ENCODE measurements at places on chromosomes 1 and 21. TPM values are rescaled to one million over a fixed set of nuclear protein-coding genes. Genes with fewer than 3 reads are reported as not detected.

- DNase-seq, result no peak
These were observed 1.6 kb downstream of the OR2AK2 start for GRCh38 chr1:247966532-247967204.

DNA sequence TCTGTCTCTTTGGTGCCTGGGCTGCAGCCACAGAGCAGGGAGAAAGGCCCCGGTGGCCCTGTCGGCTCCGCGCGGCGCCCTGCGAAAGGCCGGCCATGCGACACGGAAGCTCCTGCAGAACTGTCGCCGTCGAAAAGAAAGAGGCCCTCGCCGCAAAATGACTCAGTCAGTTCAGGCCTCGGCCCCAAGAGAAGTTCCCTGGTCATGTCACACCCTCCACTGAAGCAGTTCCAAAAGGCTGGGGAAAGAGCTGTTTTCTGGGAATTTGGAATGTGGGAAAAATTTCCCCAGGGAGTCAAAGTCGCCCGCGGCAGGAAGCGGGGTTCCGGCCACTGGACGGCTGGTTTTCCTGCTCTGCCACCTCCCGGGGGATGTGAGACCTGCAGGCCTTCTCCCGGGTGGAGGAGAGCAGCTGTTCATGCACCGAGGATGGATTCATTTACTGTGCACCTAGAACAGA lies 115.8 kb upstream of the ZNF678 start:
- DNase-seq, result no peak

- no peak for DNase-seq
These were observed 52.2 kb downstream of the PIK3R3 start for GRCh38 chr1:46080257-46080656.

DNA sequence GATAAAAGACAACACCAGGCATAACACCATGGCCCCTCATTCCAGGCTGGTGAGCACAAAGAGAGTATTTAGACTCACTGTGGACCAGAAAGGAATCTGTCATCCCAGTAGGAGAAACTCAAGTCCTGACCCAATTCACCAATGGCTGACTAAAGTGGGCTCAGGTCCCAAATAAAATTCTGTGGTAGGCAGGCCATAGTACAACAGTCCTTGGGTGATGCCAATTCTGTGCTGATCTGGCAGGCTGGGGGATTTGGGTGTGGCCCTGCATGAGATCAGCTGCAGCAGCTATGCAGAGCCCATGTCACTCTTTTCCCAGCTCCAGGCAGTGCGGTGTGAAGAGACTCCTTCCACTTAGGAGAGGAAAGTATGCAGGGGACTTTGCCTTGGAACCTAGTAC lies 245.1 kb downstream of the LBR start:
- no peak for DNase-seq

DNA sequence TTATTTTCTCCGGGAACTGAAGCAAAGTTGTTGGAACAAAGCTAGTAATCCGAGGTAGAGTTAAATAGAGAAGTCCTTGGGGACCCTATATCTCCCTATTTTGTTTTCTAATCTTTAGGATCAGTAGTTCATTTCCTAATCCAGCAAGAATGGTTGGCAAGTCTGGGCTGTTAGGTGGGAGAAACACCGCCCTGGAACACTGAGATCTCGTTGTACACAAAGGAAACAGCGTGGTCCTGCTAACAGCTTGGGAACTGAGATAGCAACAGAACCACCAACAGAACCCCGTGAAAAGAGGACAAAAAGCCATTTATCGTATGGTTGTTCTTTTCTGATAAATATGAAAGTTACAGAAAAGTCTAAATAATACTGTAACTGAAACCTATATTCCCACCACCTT lies 121.9 kb upstream of the CDC42BPA start:
- no peak for DNase-seq

Gene YIPF1
- total RNA-seq, result 20.8 TPM
